GM04504 (cell line): ENCODE measurements at places on chromosomes 7 and 10.

GRCh38 chr10:103812004-103812403, 43.4 kb downstream of the SH3PXD2A start:
- no peak for DNase-seq

- DNase-seq, result no peak
These were observed 131.8 kb downstream of the SH2D4B start for GRCh38 chr10:80669485-80669884.

DNA sequence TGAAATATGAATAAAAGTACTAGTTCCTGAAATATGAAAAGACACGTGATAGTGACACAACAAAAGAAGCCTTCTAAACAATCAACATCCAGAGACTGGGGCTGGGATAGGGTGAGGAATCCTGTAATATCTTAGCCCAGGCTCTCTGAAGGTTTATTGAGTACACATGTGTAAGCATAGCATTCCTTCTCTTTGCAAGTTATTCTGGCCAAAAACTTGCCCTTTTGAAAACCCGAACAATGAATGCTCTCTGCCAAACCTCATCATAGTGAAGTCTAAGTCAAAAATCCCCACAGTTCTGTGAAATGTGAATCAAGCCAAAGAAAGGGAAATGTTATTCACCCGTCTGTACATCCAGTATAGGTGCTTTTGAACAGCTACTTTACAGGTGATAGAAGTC, 11.6 kb downstream of the SEMA3D start:
- DNase-seq, result no peak

- DNase-seq, result peak; percentile 89
These were observed 1.9 kb downstream of the TTYH3 start for GRCh38 chr7:2633538-2634266.

- DNase-seq, result no peak
These were observed 10.4 kb upstream of the CLCN1 start for GRCh38 chr7:143305423-143306070.

DNA sequence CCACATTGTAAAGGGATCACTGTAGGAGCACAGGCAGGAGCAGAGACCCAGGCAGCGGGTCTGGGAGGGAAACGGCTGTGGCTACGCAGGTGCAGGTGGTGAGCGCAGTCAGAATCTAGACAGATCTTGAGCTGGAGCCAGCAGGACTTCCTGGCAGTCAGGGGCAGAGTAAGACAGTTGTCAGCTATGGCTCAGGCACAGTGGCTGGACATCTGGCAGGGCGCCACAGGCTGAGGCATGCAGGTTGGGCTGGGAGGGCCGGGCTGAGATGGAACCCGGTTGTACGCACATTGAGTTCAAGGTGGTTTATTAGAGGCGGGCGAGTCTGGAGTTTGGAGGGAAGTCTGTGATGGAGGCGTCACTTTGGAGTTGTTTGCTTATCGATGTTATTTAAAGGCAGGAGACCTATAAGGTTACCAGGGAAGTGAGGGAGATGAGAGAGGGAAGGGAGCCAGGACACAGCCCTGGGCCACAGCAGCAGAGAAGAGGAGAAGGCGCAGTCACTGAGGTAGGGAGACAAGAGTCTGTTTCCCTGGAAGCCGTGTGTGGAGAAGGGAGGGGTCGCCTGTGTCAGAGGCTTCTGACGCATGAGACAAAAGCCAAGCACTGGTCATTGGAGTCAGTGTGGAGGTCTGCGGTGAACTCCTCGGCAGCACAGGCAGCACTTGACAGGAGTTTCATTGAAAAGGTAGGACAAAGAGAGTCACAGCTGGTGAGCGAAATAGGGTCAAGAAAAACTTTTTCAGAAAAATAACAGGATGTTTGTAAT, 73.8 kb downstream of the LANCL2 start:
- DNase-seq, result no peak

DNA sequence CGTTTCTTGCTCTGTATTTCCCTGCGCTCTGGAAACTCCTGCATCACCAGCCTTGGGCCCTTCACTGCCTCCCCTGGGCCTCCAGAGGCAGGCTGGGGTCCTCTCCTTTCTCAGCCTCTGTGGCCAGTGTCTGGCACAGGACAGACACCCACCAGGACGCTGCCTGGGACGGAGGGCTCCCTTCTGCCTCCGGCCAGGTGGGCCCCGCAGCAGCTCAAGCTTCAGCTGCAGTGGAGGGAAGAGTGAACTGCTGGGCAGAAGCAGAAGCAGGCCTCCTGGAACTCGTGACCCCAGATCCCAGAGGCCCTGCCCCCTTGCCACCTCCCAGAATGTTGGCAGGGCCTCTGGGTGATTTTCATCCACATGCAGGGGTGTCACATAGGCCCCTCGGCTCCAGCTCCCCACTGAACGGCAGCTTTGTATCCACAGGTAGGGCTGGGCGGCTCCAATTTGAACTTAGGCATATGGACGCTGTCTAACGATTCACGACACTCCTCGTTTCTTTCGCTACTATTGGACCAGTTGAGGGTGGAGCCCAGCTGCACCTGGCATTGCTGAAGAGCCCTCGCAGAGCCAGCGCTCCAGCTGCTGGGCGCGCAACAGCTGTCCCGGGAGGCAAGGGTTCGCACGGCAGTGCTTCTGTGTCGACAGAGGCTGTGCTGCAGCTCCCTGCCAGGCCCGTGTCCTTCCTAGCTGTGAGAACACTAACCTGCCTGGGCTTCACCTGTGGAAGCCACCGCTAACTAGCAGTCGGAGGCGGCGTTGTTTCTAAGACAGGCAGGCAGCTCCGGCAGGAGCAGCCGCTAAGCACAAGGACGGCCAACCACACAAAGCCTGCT, 18.4 kb upstream of the GPR146 start:
- DNase-seq, result no peak

GRCh38 chr10:14010101-14010558, 320.6 kb downstream of the FRMD4A start:
- no peak for DNase-seq

DNA sequence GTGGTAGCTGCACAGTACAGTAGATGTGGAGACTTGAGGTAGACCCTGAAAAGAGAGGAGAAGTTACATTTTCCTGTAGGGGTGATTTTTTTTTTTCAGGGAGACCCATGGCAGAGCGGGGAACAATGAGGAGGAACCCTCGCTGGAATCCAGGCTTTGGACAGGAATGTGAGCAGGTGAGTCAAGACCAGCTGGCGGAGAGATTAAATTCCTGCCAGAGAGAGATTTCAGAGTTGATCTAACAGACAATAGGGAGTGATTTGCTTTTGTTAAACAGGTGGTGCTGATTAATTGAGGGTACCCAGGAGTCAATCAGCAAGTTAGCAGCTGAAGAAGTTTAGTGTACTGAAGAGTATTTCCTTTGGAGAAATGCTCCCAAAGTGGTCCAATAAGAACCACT, 41.6 kb upstream of the MINDY3 start:
- DNase-seq, result no peak

- DNase-seq, result no peak
These were observed 13.7 kb downstream of the CISD1 start for GRCh38 chr10:58282615-58283014.

DNA sequence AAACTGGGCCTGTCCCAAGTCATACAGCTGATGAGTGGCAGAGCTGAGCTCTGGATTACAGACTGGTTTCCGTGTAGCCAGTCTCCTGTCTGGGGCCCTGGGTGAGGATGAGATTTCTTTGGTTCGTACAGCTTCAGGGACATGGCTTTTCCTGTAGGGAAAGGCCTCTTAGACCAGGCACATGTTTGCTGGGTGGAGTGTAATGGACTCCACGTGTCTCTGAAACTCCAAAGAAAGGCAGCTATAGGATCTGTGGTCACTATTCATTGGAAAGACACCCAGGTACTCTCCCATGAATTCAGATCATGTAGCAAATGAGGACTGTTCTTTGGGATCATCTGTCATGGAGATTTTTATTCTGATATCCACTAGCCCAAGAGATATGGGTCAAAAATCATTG, 2.4 kb downstream of the HABP2 start:
- no peak for DNase-seq

DNA sequence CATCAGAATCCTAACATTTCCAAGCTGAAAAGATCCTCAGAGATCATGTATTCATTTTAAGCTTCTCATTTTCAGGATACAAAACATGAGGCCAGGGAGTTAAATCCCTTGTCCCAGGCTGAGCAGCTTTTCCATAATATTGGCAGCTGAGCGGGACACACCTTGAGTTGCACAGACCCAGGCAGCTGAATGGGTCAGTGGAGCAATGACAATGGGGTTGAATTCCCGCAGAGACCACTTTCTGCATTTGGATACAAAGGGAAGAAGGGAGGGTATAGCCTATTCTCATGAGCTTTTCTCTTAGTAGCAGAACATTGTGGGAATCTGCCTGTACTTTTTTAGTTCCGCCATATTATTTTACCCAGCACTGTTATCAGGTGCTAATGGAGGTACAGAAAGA, 49.5 kb downstream of the PRR15 start:
- no peak for DNase-seq

- DNase-seq, result peak; percentile 77
These were observed 22.6 kb upstream of the PRTFDC1 start for GRCh38 chr10:24974976-24975375.
